ENCODE measurements at places on chromosomes 2 and 18.

DNA sequence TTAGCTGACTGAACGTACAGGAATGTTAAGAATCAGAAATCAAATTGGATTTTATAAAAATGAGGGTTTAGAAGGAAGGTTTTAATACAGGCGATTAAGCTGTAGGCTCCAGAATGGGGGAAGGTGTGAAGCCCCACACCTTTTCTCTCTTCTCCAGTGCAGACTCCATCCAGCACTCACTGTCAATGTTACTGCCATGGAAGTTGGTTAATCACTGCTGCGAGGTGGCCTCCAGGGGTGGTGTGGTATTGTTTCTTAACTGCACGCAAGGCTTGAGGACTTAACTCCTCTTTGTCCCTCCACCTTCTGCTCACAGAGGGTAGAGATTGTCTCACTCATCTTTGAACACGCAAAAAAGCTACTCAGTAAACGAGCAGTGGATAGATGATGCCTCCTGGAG, 26.9 kb upstream of the YWHAQ start:
- DNase-seq: no peak

- DNase-seq: no peak
Measured at GRCh38 chr2:147789720-147790119, 55.1 kb upstream of the ACVR2A start.

DNA sequence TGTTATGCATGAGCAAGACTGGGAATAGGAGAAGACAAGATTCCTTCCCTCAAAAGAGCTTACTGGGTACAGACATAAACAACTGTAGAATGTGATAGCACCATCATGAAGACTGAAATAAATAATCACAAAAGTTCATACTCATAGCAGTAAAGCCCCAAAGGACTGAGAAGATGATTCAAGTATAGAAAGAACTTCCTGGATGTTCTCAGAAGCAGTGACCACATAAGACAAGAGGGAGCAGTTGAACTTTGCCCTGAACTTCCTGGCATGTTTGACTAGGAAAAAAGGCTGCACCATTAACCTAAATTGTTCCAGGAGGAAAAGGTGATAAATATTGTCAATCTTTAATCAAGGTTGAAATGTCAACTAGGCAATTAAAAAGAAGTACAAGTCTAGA, 57.8 kb upstream of the CCDC141 start:
- DNase-seq: no peak

DNA sequence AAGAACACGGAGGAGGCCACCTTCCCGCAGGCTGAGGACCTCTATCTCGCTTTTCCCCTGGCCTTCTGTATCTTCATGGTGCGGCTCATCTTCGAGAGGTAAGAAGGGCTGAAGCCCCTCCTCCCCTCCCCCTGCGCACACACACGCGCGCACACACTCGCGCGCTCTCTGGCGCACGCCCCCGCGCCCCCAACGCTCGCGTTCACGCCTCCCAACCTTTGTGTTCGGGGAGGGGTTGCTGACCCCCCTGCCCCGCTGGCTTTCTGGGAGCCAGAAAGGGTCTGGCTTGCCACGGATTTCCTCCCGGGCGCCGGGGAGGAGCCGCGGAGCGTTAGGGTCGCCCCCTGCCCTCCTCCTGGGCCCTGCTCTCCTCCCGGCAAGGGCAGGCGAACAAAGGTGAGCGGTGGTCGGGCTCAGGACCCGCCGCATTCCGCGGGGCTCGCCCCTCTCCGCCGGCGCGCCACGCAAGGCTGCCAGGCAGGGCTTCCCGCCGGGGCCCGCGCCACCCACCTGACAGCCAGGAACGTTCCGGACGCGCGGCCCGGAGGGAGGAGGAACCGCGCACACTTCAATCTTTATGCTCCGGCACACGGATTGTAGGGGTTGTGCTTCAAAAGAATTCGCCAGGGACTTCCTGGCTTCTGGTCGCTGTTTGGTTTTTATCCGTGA, 583 bp downstream of the CERS6 start:
- DNase-seq: peak; percentile 28

GRCh38 chr2:217329023-217329431, 469.2 kb upstream of the TNP1 start:
- no peak for DNase-seq

DNA sequence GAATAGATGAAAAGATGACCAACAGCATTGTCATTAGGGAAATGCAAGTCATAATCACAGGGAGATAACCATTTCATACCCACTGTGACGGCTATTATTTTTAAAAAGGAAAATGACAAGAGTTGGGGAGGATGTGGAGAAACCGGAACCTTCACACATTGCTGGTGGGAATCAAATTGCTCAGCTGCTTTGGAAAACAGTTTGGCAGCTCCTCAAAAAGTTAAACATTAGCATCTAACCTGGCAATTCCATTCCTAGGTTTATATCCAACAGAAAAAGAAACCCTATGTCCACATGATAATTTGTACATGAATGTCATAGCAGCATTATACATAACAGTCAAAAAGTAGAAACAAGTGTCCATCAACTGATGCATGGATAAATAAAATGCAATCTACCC, 58.2 kb downstream of the KCNG3 start:
- no peak for DNase-seq

DNA sequence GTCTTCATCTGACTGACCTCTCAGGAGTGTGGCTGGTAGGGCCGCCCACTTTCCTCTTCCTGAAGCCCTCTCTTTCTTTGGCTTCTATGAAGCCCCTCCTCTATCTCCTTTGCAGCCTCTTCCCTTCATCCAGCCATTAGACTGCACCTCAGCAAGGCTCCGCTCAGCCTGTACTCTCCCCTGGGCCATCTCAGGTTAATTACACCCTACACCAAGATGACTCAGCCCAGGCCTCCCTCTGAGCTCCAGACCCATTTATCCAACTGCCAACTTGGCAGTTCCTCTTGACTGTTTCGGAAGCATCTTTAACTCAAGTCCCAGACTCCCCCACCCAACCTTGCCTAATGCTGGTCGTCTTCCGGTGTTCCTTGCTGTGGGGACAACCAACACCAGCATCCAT, 5.8 kb upstream of the WNT6 start:
- no peak for DNase-seq

- no peak for DNase-seq
Measured at GRCh38 chr2:112031473-112032223, 23.4 kb upstream of the TMEM87B start.

GRCh38 chr2:8786463-8786862, 51.0 kb downstream of the KIDINS220 start:
- DNase-seq: no peak

DNA sequence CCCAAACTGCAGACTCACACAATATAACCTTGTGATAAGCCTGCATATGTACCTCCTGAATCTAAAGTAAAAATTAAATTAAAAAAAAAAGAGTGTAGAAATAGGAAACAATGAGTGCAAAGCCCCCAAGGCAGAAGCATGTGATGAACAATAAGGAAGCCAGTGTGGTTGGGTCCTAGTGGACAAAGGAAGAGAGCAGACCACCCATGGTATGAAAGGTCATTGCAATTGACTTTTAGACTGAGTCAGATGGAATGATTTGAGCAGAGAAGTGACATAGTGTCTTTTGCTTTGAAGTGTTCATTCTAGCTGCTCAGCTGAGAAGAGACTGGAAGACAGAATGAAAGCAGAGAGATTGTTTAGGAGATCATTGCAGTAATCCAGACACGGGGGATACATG, 417.1 kb downstream of the RAD51AP2 start:
- DNase-seq: no peak

GRCh38 chr18:21330122-21330701, 88.2 kb downstream of the GREB1L start:
- DNase-seq: no peak

DNA sequence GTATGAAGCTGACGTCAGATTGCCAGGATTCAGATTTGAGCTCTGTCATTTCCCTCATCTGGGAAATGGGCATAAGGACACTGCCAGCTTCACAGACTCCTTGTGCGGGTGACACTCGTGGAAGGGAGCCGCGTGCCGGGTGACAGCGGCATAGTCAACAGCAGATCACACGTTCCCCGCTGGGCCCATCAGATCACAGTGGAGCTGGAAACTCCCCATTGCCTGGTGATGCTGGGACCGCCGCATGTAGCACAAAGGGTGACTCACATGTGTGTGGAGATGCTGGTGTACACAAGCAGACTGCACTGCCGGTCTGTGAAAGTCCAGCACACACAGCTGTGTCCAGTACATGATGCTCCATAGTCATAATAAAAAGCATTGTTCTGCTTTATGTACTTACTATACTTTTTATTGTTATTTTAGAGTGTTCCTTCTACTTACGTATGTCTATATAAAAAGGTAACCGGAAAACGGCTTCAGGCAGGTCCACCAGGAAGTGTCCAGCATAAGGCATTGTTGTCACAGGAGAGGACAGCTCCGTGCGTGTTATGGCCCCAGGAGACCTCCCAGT, 31.8 kb downstream of the SALL3 start:
- no peak for DNase-seq

GRCh38 chr18:46892842-46893241, 24.5 kb downstream of the PIAS2 start:
- DNase-seq: no peak

GRCh38 chr2:204670756-204671155, 125.5 kb downstream of the PARD3B start:
- DNase-seq: no peak

DNA sequence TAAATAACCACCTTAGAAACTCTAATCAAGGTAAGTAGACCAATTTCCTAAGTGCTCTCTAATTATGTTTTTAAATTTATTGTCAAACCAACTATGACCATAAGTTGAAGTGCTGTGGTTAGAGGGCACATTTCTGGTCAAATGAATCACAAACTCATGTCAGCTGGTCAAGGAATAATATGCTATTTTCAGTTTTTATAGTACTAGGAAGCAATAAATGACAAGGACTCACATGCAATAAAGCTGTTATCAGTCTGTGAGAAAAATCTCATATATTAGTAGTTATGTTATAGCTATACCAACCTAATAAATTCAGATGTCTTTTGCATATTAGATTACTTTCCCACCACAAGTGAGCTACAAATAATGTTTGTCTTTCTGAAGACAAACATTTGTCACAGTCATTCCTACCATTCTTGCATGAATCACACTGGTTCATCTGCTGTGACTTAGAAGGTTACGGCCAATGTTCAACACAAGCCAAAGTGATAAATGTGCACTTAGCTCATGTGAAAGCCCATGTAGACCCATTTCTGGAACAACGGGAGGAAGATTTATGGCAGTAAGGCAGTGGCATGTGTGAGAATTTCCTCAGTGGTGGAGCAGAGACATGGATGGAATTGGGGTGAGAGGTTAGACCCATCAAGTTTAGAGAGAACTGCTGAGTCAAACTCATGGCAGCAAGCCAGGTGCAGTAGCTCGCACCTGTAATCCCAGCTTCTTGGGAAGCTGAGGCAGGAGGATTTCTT, 27.4 kb upstream of the CCNYL1 start:
- DNase-seq: no peak

DNA sequence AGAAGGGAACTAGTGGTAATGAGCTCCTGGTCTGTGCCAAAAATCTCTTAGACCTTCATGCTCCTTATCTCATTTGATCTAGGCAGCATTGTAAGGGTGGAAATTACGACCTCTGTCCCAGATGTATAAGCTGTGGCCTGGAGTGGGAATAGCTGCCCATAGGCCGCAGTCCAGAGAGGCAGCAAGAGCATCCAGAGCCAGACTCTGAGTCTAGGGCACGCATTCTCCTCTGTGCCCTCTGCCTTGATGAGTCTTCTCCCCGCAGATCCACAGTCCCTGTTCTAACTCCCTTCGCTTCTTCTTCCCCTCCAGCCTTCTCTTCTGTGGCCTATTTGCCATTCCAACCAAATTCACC, 304.6 kb downstream of the MYCN start:
- no peak for DNase-seq

DNA sequence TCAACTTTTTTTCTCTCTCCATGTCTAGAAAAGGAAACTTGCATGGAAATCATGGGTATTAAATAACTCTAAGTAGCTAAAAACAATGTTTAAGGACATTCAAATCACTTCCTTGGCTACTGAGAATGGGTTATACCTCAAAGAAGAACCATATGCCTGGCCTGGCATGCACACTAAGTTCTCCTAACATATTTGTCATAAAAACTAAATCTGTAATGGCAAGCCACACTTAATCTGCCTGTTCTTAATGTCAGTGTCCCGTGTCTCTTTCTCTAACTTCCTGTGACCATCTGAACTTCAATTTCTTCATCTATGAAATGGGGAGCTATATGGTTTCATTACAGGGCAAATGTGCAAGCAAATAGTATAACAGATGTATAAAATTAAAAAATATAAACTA, 11.1 kb downstream of the PDE1A start:
- no peak for DNase-seq

- DNase-seq: no peak
Measured at GRCh38 chr2:28343971-28344715, 48.5 kb upstream of the FOSL2 start.
